ENCODE measurements at places on chromosomes 3 and 15.

DNA sequence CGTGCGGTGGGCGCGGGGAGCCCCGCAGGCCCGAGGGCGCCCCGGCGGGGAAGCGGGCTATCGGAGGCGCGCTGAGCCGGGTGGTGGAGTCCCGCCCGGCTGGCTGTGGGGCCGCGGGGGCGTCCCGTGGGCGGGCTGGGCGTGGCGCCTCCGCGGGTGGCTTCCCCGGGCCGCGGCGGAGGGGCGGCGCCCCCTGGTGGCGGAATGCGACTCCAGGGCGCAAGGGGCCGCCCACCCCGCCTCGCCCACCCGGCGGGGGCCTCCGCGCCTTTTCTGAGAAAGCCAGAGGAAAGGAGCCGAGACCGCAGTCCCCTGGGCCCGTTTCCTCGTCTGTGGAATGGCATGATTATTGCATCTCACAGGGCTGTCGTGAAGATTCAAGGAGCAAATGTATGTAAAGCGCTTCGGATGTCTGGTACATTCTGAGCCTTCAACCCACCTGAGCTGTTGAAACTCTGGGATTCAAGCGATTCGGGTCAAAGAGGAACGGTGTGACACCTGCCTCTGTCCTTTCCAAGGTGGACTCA is 31.9 kb upstream of the RAB6B start:
- DNase-seq: no peak

DNA sequence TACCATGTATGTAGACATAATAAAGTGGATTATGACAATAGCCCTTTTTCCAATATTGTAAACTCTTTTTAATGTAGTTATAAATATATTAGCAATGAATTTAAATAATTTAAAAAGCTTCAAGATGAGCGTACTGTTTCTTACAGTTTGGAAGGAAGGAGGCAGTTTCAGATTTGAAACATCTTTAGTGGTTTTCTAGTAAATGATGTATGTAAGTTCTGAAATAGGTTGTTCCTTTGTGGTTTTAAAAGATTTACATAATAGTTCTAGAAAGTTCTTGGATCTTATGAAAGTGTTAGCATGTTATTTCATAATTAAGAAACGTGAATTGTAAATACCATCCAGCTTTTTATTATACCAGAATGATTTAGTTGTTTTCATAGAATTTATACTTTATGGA is 16.0 kb downstream of the DNAJC19 start:
- DNase-seq: no peak

DNA sequence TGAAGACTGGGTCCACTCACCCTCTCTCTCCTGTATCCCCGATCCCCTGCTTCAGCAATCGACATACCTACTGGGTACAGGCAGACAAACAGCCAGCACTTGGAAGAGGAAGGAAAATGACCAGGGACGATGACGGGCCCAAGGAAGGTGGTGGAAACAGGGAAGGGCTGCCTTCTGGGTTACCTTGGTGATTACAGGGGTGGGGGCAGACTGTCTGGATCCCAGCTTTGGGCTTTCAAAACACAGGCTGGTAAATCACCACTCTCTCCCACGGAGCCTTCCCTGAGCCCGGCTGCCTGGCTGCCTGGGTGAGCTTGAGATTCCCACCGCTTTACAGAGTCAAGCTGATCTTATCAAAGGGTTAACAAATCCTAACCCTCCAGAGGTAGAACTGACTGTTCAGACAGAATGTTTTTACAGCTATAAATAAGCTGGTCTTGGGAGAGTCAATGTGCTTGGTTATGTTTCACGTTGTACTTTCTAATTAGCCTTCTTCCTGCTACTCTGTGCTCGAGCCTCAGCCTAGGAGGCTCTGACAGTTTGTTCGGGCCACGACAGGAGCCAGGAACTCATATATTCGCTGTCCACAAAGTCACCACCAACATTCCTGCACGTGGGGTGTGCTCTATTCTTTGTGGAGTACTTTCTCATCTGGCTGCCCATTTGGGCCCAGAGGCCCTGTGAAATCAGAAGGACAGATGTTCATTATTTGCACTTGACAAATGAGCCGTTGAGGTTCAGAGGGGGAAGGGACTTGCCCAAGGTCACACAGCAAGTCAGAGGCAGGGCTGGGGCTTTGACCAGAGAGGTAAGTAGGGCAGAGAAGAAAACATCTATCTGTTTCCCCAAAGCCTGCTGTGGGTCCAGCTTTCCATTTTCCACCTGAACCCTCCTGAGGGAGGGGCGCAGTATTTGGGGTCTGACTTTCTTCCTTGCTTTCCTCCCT is 63.5 kb downstream of the FEM1B start:
- no peak for DNase-seq

- DNase-seq: no peak
Measured at GRCh38 chr15:92899601-92899947, 550 bp upstream of the CHD2 start.

DNA sequence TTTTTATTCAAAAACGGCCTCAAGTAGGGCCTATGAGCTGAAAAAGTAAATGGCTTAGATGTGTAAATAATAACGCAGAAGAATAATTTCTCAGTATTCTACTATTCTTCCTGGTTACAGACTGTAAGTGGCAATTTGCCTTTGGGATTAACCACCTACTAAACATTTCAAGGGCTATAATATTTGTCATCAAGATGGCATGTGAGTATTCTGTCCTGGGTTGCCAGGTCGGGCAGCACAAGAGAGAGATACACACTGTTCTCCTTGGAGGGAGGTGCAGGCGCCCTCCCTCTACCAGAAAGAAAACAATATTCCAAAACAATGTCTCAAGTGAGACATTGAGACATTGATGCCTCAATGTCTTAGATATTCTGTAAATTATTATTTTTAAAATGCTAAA is 278.4 kb downstream of the OCA2 start:
- DNase-seq: no peak

DNA sequence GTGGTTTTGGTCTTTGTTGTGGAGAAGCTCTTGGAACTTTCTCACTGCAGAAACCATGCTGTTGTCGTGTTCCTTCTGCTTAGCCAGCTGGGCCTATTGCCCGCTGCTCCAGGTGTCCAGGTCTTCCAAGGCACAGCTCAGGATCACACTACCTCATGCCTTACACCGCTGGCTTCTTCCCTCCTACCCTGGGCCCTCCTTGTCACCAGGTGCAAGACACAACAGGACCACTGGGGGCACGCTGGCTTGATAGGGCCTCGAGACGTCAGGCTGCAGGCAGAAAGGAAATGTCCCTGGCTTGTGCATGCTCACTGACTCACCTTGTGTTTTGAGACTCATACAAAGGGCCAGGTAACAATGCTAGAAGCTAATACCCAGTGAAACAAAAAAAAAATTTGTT is 32.3 kb downstream of the PAQR9 start:
- no peak for DNase-seq

DNA sequence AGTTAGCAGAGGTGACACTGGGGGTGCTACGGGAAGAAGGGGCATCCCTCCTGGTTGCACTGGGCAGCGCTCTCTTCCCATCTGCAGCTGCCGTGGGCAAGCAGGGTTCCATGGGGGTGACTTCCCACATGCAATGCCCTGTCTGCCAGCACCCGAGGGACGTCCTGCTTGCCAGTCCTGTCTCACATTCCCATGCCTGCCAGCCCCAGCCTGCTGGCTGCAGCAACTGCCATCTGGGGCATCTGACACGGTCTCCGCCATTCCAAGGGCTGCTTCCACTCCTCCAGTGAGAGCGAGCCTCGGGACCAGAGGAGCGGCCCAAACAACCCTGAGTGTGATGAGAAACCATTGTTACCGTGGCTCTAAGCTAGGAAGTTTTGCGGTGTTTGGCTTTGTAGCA is 45.4 kb upstream of the RPL32 start:
- DNase-seq: no peak

DNA sequence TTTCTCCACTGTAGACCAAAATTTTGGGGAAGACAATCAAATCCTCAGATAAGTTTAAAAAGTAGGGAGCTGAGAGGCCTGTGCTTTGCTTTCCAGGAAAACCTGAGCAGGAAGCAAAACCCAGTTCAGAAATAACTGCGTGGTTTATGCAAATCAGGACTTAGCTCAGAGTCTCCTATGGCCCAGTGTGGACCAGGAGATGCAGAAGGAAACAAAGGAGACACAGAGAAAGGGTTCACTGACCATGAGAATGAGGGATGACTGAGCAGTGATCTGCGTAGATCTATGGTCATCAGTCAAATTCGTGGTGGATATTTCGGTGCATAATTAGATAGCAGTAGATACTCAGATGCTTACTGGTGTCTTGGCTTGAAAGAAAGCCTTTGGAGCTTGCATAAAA is 196.6 kb downstream of the TPRG1 start:
- no peak for DNase-seq

- peak; percentile 50 for DNase-seq
Measured at GRCh38 chr3:168847291-168847883, 751.7 kb upstream of the GOLIM4 start.

- no peak for DNase-seq
Measured at GRCh38 chr15:80766275-80766674, 12.9 kb upstream of the CEMIP start.

GRCh38 chr3:117230924-117231323 is 521.3 kb downstream of the TUSC7 start:
- no peak for DNase-seq

DNA sequence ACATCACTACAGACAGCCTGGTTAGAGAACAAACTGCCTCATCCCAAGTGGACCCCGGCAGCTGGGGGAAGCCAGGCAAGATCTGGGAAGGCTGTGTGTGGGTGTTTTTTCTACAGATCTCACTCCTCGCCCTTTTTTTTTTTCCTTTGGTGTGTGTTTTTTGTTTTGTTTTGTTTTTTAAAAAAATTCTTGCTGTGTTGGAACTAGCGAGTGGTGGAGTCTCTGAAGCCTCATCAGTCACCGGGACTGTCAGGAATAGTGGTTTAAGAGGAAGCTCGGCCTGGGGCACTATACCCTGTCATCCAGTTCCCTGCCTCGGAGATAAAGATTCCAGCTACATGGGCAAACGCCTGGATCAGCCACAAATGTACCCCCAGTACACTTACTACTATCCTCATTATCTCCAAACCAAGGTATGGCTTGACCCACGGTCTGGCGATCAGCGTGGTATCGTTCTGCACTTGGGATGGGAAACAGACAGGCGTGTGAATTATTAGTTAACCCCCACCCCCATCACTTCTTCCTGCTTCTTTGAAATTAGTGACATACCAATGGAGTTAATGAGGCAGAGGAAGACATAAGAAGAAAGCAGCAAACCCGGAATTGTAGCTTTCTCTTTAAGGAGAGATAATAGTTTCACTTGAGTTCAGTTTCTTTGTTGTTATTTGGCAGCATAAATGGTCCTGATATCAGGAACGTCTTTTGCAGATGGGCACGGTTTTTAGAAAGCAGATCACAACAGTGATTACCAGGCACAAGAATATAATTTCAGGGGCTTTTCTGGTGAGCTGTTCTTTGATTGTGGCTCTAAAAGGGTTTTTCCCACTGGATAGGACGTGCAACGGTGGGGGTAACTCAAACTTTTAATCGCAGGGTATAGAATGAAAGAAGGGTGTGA is 722 bp downstream of the RBMS3 start:
- no peak for DNase-seq

GRCh38 chr3:32399030-32399620 is 7.5 kb downstream of the CMTM7 start:
- peak; percentile 7 for DNase-seq

DNA sequence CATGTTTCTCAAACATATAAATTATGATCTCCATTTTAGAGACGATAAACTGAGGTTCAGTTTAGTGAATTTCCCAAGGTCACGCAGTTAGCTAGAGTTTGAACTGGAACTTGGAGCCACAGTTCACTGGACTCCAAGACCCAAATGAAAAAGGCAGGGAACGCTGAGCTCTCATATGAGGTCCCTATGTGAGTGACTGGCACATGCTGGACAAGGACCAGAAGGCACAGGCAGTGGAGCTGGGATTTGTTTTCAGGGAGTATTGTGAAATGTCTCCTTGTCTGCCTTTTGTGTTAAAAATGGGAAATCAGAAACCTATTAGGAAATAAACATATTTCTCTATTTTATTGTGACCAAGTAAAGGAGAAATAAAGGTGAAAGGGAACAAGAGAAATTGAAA is 63.5 kb downstream of the MESD start:
- DNase-seq: no peak

- DNase-seq: peak; percentile 86
Measured at GRCh38 chr15:99100245-99101173, 4.4 kb upstream of the SYNM start.
